ENCODE measurements at places on chromosomes 7 and 10.

- no peak for DNase-seq
Observed at GRCh38 chr10:62924344-62924748, 108.2 kb upstream of the EGR2 start.

DNA sequence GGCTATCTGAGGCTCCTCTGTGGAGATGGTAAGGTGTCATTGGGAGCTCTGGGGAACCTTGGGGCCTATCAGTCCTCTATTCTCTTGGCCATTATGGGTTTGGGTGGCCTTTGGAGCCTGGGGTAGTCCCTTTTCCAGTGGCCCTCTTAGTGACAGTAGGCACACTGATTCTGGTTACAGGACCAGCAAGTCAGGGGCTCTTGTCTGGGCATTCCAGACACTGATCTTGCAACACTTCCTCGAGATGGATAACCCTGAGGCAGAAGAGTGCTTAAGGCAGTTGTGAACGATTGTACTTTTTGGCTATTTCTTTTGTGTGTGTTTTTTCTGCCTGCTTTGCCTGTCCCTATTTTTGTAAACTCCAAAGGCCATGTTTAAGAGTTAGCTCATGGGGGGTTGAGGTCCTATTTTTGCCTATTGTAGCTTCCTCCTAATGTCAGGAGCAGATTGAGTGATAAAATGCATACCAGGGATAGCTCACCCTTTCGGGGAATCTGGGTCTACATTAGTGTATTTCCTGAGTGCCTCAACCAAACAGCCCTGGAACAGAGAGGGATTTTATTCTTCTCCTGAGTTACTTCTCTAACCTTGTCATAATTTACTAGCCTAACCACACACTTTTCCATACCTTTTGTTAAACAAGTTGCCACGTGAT is 61.2 kb downstream of the PRKAR2B start:
- no peak for DNase-seq

- no peak for DNase-seq
Observed at GRCh38 chr7:23474094-23474828, 4.0 kb upstream of the IGF2BP3 start.

DNA sequence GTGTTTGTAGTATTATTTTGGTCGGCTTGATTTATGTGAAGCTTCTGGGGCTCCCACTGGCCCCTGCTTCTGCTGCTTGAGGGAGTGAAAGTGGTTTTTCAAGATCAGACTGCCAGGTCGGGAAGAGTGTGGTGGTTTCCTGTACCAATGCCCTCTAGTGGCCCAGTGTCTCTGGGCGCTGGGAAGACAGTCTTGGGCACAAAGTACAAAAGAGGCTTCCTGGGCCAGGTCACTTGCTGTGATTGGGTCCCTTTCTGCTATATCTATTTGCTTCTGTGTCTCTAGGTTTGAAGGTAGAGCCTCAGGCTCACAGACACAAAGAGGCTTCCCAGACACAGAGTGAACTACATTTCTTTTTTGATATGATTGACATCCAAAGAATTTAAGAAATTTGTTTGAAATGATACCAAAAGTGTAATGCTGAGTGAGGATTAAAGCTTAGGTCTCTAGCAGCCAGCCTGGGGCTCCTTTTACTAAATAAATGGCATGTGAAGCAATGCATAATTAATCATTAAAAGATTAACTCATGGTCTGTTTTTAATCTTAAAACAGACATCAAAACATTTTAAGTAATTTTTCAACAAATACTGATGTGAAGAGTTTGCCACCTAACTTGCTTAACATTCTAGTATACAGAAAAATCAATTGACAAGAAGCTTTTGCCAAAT is 36.3 kb downstream of the ABCB1 start:
- no peak for DNase-seq

GRCh38 chr7:18320971-18321567 is 174.5 kb upstream of the HDAC9 start:
- no peak for DNase-seq

- no peak for DNase-seq
Observed at GRCh38 chr10:103543617-103544525, 50.4 kb downstream of the NEURL1 start.

- DNase-seq: no peak
Observed at GRCh38 chr7:108292541-108292940, 162.4 kb upstream of the LAMB4 start.

DNA sequence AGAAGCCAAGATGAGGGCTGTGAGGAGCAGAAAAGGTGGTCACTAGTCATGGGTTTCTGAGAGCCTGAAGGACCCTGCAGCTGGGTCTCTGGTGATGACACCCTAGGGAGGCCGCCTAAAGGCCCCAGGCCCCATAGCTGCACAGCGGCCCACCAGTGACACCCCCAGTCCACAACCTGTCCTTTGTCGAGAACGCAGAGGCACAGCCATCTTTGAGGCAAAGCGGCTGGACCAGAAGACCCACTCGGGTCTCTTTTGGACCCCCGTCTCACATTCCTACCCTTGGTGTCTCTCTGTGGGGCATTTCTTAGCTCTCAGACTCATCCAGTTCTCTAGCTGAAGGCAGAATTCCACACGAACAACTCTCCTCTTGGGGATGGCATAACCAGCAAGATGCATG is 18.8 kb downstream of the JCAD start:
- DNase-seq: no peak

DNA sequence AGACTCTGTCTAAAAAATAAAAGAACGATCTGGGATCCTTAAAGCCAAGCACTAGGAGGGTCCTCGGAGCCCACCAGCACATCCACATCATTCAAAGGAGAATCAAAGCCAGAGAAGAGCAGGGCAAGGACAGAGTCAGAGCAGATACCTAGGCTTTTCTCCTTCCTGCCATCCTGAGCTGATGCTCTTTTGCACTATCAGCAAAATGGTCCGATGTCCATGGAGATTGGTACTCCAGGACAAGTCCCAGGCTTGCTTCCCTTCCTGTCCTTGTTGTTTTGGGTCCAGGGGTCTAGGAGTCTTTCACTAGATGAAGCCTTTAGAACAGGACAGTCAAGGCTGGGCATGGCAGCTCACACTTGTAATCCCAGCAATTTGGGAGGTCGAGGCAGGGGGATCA is 58.0 kb upstream of the ELN start:
- DNase-seq: no peak

DNA sequence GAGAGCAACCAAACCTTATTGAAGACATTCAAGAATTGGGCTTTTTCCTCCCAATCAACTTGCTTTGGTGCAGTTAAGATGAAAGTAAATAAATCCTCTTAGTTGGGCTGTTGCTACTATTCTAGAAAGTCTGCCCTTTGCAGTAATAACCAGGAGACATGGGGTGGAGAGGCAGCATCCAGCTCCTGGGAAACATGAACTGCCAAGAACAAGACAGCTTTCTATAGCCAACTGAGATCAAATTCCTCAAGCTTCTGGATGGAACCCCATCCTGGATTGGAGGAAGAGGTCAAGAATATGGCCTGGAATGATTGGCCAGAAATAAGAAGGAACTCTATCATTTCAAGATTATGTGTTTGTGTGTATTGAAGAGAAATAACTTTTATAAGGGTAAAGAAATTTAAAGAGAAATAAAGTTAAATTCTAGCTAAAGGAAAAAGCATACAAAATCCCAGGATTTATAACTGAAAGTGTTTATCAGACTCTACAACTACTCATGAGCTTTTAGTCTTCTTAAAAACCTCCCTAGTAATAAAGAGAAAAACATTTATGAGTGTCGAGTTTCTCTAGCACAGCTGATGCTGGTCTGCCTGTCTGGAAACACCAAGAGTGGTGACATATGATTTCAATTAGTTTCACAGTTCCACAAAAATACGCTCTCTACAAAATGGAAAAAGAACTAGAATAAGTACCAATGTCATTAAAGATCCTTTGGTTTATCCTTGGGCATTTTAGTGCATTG is 70.1 kb upstream of the COL1A2 start:
- no peak for DNase-seq

All from caudate nucleus (tissue), 63 donors.